ENCODE measurements at places on chromosomes 7 and 10.

DNA sequence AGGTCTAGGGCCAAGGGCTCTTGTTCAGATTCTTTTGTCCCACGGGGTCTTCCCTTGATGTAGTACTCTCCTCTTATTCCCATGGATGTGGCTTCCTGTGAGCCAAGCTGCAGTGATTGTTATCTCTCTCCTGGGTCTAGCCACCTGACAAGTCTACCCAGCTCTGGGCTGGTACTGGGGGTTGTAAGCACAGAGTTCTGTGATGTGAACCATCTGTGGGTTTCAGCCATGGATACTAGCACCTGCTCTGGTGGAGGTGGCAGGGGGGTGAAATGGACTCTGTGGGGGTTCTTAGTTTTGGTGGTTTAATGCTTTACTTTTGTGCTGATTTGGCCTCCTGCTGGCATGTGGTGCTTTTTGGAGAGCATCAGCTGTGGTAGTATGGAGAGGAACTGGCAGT, 350.8 kb downstream of the DNAJB9 start:
- DNase-seq, result no peak

- no peak for DNase-seq
These were observed 174.5 kb upstream of the KLF14 start for GRCh38 chr7:130908345-130909160.

DNA sequence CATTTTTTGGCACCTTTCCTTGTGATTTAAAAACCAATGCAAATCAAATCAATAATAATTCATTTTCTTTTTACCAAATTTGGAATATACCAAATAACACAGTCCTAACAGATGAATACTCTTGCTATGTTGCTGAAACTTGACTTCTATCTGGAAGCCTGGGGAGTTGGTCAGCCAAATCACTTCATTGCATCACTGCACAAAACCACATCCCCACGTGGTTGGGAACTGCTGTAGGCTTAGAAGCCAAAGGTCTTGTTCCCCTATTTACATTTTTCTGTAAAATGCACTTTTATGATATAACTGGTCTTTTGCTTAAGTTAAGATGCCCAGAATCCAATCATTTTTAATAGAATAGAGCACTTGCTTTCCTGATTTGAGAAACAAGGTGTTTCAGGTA, 15.2 kb downstream of the GPR85 start:
- peak; percentile 8 for DNase-seq

GRCh38 chr10:23445591-23445990, 6.7 kb downstream of the OTUD1 start:
- DNase-seq, result no peak

- DNase-seq, result no peak
These were observed 87.0 kb downstream of the CDK6 start for GRCh38 chr7:92749327-92749755.

DNA sequence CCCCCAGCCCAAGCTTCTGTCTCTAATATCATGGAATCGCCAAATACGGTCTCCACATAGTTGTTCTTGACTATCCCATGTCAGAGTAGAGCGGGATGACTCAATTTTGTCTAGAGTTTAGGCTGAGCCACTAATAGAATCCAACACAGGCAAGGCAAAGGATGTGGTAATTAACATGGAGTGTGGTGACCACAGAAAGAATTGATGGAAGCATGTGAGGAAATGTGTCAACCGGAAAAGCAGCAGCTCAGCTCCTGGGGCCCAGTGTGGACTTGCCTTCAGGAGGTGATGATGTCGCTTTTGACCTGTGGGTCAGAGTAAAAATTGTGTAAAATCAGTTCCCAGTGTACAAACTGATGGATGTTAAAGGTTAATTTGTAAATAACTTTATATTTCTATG, 139.3 kb upstream of the KLF6 start:
- DNase-seq, result peak; percentile 94

DNA sequence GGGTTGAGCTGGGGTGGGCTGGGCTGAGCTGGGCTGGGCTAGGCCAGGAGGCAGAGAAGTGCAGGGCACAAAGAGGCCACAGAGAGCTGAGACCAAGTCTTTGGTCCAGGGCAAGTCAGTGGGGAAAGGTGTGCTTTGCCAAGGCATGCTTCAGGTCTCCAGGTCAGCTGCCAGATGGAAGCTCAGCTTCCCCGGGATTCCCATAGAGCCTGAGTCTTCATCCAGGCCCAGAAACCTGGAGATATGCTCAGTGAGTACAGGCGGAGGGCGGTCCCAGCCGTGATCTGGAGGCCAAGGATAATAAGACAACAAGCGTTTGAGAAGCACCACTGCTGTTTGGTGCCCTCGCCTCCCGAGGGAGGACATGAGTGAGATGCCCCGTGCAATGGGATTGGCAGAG, 4.7 kb upstream of the CALN1 start:
- no peak for DNase-seq

GRCh38 chr7:6725003-6725402, 18.3 kb upstream of the ZNF12 start:
- no peak for DNase-seq

DNA sequence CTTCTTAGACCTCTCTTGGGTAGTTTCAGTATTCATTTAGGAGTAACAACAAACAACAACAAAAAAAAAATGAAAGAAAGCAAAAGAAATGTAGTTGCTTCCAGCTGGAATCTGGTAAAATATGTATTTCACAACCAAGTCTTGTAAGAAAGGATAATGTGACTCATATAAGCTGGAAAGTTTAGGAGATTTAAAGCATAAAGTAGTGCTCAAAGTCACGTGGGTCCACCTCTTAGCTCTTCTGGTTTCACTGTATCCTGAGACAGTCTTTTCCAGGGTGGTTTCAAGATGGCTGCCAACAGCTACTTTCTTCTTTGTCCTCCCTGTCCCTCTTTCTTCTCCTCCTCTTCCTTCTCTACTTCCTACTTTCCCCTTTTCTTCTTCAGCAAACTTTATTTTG, 69.5 kb upstream of the CDK13 start:
- peak; percentile 67 for DNase-seq

- no peak for DNase-seq
These were observed 5.3 kb upstream of the NAT16 start for GRCh38 chr7:101185258-101185839.

DNA sequence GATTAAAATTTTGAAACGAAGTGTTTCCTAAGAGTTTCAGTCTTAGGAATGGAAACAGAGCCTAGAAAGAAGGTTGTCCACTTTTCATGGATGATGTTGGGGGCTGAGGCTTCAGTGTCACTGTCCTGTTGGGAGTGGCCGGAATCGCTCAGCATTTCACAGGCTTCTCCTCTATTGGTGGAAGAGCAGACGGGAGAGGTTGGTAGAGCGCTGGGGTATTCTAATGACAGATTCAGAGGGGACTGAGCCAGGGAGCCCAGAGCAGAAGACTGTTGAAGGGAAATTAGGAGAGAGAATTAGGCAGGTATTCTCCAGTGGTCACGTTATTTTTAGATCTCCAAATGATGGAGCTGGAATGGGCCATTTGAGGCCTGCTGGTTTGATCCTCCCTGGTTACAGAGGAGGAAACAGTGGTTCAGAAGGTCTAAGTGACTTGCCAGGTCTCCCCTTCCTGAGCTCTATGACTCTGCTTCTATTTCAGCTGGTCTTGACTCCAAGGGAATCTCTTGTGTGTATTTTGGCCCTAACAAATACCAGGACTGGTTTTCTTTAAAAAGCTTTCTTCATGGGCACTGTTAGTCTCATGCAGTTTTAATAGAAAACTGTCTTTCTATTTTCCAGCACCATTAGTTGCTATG, 35.7 kb upstream of the EEPD1 start:
- DNase-seq, result no peak

DNA sequence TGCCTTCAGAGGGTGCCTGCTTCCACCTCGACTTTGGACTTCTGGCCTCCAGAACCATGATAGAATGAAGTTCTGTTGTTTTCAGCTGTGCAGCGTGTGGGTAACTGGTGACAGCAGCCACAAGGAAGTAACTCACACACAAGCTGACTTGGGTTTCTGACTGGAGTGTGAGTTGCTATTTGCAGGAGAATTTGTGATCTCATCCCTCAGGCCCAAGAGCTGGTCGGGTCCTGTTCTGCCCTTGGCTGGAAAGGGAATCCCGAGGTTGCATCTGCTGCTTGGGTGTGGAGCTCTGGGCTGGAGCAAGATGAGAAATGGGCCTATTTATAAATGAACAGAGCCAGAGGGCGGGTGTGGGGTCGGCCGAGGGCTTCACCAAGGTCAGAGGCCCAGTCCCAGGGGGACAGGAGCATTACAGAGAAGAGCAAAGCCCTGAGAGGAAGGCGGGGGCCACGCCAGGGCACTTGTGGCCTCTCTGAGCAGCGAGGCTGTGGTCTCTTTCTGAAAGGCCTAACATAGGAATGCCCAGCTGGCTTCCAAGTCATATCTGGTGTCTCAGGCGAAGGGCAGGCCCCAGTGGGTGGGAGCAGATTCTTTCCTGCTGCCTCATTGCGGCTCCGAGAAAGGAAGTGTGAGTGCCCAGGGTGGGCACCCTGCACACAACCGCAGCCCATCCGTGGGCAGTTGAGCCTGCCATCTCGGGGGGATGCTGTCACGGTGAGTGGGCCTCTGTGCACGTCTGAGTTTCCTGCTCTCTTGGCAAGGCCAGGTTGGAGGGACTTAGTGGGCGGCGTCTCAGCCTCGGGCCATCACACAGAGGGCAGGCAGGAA, 26.5 kb upstream of the C10orf71 start:
- no peak for DNase-seq

- DNase-seq, result no peak
These were observed 1140.8 kb upstream of the AUTS2 start for GRCh38 chr7:68457481-68457880.
